ENCODE measurements at places on chromosomes 5 and 9.

- DNase-seq, result no peak
Measured at GRCh38 chr5:19616701-19617215, 371.2 kb downstream of the CDH18 start.

- DNase-seq, result no peak
Measured at GRCh38 chr9:4581861-4582565, 80.1 kb upstream of the PLPP6 start.

- no peak for DNase-seq
Measured at GRCh38 chr5:83492331-83492730, 20.8 kb downstream of the VCAN start.

GRCh38 chr5:15233566-15233965, 266.4 kb upstream of the FBXL7 start:
- no peak for DNase-seq

Data from RWPE1 (cell line).